ENCODE measurements at places on chromosomes 7 and 10.

DNA sequence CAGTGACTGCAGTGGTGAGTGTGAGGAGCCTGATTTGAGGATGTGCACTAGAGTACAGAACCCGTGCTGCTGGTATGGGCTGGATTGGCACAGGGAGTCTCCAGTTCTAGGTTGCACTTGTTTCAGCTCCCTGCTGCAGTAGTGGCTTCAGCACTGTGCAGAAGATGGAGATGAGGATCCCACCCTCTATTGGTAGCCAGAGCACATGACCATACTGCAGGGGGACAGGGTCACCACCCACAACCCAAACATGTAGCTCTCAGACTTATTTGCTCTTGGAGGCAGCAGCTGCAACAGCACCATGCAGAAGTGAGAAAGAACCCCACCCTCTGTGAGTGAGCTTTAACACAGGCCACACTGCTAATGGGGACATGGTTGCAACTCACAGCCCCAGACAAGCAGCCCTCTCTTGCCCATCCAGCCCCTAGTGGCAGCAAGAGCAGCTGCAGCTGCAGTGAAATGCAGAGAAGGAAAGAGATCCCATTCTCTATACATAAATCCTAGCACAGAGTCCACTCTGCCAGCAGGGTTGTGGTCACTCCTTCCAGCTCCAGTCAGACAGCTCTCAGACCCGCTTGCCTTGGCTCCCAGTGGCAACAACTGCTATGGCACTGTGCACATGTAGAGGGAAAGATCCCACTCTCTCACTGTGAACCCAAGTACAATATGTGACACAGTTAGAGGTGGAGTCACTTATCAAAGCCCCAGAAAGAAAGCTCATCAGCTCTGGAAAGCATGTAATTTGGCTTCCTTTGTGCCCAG, 51.4 kb upstream of the SCIN start:
- no peak for DNase-seq

GRCh38 chr10:46299536-46300369, 13.0 kb downstream of the ANTXRL start:
- DNase-seq, result no peak

GRCh38 chr7:67484244-67484751, 487.7 kb downstream of the TYW1 start:
- DNase-seq, result peak; percentile 39

- no peak for DNase-seq
These were observed 19.3 kb downstream of the PON1 start for GRCh38 chr7:95304990-95305389.

DNA sequence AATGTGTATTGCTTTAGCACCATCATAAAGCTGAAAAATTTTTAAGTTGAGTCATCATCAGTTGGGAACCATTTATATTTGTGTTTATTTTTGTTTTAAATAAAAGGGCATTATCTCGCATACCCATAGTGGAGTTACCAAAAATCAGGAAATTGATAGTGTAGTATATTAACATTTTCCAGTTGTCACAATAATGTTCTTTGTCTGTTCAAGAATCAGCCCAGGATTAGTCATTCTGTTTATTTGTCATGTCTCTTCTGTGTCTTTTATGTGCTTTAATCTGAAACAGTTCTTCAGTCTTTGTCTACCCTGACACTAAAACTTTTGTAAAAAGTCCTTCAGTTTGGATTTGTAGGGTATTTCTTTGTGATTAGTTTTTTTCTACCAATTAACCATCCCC, 827.8 kb upstream of the ZWINT start:
- no peak for DNase-seq

- no peak for DNase-seq
These were observed 48.5 kb upstream of the SLF2 start for GRCh38 chr10:100864036-100864885.

- DNase-seq, result no peak
These were observed 28.3 kb upstream of the OLAH start for GRCh38 chr10:15015451-15015850.

DNA sequence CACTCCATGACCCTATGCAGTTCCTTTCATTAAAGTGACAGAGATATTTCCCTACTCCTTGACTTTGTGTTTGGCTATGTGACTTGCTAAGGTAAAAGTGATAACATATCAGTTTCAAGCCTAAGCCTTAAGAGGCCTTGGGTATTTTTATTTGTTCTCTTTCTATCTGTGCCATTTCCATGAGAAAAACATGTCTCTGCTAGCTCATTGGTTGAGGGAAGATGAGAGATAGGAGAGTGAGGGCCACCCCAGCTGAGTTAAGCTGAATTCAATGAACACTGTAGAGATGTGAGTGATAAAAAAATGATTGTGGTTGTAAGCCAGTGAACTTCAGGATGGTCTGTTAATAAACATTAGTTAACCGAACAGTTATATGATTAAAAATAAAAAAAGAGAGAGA, 13.4 kb downstream of the TASOR2 start:
- no peak for DNase-seq

DNA sequence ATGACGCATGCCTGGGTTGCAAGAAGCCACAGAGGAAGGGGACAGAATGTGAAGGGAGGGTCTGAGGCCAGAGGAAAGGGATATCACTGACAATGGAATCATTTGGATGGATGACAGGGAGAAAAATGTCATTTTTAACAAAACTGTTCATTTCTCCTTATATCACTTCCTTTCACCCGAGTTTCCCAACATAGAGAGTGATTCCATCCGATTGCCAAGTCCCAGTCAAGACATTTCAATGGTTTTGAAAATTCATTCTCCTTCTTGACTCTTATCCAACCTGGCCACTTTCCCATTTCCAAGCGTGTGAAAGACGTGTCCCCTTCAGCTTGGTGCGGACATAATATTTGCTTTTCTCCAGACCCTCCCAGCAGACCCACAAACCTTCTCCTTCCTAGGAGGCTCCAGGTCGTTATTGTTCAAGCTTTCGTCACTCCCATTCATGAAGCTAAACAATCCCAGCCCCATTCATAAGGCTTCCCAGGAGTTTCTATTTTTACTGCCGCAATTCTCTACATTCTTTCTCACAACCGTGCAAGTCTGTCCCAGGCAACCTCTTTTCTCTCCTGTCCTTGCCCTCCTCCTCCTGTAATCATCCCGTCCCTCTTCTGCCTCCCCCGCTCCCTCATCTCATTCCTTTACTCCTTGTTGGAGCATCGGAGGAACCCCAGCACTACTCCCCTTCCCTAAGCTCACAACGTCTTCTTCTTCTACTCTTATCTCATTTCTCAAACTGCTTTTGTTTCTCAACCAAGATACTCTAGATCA, 301.3 kb upstream of the KLF6 start:
- no peak for DNase-seq

GRCh38 chr7:98974906-98975816, 96.8 kb downstream of the TRRAP start:
- no peak for DNase-seq

GRCh38 chr10:114221235-114221634, 17.8 kb upstream of the VWA2 start:
- DNase-seq, result no peak

DNA sequence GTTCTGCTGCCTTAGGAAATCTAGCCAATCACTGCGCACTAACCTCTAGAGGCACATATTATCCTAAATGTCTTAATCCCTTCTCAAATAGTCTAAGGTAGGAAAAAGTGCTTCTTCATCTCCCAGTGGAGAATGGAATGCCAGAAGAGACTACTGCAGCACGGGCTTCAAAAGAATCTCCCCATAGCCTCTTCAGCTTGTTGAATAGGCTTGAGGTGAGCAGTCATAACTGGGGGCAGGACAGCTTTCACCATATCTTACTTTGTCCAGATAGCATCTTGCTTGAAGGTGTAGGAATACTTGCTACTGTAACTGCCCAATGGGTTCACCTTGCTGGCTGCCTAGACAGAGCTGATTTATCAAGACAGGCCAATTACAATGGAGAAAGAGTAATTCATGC, 88.8 kb downstream of the MBL2 start:
- DNase-seq, result no peak

DNA sequence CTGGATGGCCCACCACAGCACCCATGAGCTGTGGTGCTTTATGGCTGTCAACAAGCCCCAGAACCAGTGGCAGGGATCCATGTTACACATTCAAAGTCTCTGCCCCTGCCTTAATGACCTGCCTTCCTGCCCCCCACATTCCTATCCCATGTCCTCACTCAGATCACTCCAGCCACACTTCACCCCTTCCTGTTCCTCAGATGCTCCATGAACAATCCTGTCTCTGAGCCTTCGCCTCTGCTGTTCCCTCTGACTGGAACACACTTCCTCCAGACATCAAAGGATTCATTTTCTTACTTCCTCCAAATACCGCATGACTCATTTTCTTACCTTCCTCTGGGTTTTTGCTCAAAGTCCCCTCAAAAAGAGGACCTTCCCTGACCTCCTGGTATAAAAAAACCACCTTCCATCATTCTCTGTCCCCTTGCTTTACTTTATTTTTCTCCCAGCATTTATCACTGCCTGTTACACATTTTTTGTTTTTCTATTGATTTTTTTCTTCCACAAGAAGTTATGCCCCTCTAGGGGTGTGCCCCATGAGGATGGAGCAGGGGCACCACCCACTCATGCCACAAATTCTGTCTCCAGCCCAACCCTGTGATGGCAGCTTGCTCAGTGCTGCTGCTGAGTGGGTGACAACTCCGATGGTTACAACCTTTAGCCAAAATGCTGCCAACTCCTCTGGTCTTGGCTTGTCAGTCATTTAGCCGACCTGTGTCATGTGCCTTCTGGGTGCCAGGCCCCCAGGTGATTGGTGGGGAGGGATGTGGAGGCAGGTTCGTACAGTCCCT, 18.2 kb downstream of the COL13A1 start:
- DNase-seq, result no peak

- DNase-seq, result no peak
These were observed 158.3 kb downstream of the EGFR start for GRCh38 chr7:55177068-55177530.
